Epithelial cell of proximal tubule (primary cell): ENCODE measurements at places on chromosomes 4 and X. TPM values are rescaled to one million over a fixed set of nuclear protein-coding genes. Genes with fewer than 3 reads are reported as not detected.

DNA sequence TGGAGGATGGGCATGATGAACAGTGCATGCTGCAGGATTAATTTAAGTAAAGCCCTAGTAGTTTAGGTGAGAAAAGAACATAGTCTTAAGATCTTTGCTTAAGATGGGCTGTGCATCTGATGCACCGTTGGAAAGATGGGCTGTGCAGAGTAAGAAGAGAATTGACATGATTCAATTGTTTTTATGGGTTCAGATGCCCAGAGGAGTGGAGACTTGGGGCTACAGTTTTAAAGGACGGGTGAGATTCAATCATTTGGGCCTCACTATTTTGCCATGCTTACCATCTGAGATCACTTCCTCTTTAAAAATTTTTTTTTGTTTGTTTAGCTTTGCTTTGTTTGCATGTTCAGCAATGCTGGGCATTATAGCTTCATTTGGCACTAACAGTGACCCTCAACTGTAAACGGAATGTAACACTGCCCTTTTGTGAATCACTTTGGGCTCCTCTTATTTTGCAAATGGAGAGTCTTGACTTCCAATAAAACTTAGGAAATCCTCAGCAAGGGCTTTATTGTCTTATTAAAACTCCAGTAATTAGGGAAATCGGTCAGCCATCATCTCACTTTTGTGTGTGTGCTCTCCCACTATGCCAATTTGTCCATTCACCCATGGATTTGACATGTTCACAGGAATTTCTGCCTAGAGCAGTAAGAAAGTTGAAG is 216.1 kb upstream of the TLL1 start:
- no peak for DNase-seq

DNA sequence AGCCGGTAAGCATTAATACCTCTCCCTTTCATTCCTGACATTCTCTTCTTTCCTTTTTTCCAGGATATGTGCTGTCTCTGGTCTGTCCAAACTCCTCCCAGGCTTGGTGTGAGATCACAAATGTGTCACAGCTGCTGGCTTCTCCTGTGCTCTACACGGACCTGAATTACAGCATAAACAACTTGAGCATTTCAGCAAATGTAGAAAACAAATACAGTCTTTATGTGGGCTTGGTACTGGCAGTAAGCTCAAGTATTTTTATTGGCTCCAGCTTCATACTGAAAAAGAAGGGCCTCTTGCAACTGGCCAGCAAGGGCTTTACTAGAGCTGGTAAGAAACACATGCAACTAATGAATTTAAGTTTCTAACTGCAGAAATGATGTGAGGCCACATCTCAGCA is 8.4 kb downstream of the NIPAL1 start:
- no peak for DNase-seq

DNA sequence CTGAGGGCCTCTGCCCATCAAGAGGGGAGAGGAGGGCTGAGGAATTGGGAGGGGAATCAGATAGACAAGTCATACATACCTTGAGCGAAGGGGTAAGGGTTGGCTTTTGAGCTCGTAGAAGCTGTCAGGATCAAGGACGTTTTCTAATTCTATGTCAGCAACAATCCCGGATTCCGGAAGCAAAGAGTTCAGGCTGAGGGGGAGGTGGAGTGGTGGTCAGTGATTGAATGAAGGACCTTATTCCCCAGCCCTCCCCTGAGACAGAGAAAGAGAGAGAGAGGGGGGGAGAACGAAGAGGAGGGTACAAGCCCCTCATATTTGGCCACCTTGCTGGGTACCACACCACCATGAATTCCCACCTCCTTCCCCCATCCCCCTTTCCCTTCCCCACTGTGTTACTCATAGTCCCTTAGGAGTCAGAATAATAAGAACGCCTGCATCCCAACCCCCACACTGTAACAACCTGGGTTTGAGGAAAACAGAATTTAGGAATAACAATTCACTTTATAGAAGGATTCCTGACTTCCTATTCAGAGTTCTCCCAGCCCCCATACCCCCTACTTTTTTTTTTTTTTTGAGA is 2.7 kb downstream of the TFE3 start:
- DNase-seq = no peak

GRCh38 chr4:164313853-164314252 is 440.1 kb upstream of the SMIM31 start:
- DNase-seq = no peak

GRCh38 chr4:83231620-83232076 is 53.0 kb downstream of the COQ2 start:
- DNase-seq = no peak

DNA sequence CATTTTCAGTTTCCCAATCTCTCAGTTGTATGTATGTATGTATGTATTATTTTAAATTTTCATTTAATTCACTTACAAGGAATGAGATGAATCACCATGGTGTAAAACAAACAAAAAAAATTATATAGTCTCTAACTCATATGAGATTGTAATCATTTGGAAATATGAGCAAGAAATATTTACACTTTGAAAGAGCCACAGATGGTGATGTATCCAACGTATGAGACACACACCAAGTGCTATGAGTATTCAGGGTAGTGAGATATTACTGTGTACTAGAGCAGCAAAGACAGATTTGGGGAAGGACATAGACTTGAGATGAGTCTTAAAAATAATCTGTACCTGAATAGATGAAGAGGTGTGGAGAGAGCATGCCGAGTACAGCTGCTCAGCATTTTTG is 1154.4 kb downstream of the RAPGEF2 start:
- no peak for DNase-seq

DDIT4L gene
- 3.1 and 4.3 TPM in 2 replicates for total RNA-seq

GRCh38 chr4:80839281-80839680 is 191.2 kb upstream of the BMP3 start:
- no peak for DNase-seq

DNA sequence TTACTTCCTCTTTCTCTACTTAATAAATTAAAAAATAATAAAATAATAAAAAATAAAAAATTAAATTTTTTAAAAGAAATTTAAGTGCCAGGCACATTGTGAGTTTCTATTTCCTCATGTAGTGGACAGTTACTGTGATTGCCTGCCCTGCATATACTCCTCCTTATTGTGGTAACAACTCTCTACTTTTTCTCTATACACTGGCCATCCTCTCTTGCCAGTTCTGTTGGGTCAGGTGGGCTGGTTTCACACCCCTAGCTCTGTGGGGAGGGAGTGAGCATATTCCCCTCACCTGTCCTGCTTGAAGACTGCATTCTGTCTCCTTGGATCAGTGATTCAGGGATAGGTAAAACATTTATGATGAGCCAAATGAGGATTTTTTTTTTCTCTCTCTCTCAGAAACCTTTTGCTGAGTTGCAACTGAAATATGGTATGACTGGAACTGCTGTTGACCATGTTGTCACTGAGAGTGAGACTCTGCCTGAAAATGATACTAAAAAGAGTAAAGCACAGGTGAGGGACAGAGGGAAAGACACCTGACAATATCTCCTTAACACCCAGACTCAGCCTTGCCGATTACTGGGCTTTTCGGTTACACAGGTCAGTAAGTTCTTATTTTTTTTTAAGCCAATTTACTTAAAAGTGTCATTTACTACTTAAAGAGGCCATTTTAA is 37.2 kb downstream of the CXXC4 start:
- no peak for DNase-seq

GRCh38 chr4:94931626-94932025 is 173.9 kb downstream of the BMPR1B start:
- DNase-seq = no peak

- no peak for DNase-seq
Measured at GRCh38 chrX:149711545-149712236, at the start of gene MAGEA11. MAGEA11 (plus strand) TSS chrX:149712060; CDS start chrX:149713160, 1,100 bp downstream.

INPP4B gene
- total RNA-seq = 12.0 and 14.2 TPM in 2 replicates

PPP1R2C gene
- total RNA-seq = not detected in 2 replicates

GPR34 gene
- not detected in 2 replicates for total RNA-seq

RNF212 gene
- total RNA-seq = 3.5 and 8.1 TPM in 2 replicates

DNA sequence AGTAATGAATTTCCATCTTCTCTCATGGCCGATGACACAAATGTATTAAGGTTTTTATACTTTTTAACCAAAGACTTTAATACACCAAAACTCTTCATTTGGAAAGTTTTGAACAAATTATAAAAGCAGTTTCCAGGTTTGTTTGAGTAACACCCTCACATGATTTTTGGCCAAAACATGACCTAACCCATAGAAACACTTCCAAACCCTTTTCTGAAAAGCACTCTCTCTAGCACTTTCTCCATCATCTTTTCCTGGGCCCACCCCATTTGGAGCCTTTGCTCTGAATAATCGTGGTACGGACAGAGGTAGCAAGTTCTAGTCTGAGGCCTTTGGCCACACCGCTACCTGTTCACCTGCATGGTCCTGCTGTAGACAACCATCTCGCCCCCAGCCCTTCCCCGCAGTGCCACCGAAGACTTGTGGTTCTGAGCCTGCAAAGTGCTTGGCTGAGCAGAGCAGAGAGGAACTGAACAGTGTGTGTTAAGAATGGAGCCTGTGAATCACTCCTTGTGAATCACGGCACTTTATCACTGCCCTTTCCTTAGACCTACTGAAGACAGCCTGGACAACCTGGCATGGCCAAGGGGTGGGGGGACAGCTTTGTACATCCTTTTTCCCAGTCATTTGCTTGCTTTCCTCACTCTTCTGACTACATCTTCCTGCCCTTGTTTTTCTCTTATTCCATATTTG is 181.8 kb downstream of the PTTG2 start:
- no peak for DNase-seq

DNA sequence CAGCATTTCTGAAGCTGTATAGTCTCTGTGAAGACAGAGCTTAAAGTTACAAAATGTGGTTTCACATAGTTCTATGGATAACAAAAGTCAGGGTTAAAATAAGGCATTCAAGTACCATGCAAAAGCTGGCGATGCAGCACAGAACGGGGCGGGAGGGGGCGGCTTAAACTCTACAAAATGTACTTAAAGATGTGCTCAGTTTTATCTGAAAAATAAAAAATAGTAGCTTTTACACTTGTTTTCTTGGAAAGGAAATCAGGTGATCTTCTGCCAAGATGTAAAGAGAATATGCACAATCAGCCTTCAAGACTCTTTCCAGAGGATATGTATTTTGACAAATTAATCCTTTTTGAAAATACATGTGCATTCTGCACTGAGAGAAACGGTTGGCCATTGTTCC is 301.7 kb upstream of the EMCN start:
- DNase-seq = no peak

MXRA5 gene
- total RNA-seq = 0.07 and 0.40 TPM in 2 replicates

GRCh38 chr4:172750910-172751309 is 417.7 kb upstream of the GALNT7 start:
- no peak for DNase-seq

DNA sequence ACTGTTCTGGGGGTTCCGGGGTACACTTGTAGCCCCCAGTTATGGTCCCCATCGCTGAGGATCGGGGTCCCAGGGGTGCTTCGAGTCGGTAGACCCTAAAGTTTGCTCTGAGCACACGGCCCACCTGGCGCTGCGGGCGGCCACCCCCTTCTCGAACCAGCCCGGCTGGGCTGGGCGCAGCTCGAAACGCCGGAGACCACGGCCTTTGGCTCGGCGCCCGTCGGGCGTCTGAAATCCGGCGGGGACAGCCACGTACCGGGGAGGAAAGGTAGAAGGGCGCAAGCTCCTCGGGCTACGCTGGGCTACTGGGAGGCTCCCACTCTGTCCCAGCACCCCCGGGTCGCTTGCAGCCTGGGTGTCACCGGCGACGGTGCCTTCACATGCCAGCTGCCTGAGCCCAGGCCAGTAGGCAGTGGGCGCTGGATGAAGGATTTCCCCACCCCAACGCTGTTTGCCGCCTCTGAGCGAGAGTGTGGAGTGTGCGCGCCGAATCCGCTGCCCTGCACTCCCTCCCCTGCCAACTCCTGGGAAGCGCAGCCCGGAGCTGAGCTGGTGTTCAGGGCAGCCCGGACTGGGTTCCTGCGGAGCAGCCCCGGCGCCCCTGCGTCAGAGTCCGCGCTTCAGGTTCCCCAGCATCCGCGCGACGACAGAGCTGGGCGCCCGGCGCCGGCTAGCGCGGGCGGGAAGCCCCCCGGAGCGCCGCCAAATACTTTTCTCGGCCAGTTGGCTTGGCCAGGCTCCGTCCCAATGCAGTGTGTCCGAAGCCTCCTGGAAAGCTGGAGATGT is 637 bp downstream of the MAMLD1 start:
- DNase-seq = no peak

- no peak for DNase-seq
Measured at GRCh38 chr4:55546756-55547465, at the start of gene CLOCK. CLOCK (minus strand) TSS chr4:55546909; CDS start chr4:55482785, 64,124 bp downstream.

CFAP99 gene
- not detected in 2 replicates for total RNA-seq

DNA sequence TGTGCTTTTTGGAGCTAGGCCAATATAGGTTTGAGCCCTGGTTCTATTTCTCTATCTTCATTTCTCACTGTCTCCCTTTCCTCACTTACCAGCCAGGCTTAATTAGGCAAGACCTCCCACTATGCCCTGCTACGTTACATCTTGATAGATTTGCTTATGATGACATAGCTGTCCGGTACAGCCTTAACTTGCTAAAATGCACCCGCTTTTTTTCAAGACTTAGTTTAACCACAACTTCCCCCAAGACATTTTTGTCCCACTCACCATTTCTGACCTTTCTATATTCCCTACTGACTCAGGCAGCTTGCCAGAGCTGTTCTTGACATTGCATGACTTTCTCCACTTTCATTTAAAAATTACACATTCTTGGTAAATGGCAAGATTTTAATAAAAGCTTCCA is 152.6 kb downstream of the MID1 start:
- no peak for DNase-seq

- no peak for DNase-seq
Measured at GRCh38 chrX:51420610-51421009, 75.8 kb downstream of the NUDT11 start.

GRCh38 chr4:182916483-182917181 is 554 bp downstream of the DCTD start:
- DNase-seq = no peak

DNA sequence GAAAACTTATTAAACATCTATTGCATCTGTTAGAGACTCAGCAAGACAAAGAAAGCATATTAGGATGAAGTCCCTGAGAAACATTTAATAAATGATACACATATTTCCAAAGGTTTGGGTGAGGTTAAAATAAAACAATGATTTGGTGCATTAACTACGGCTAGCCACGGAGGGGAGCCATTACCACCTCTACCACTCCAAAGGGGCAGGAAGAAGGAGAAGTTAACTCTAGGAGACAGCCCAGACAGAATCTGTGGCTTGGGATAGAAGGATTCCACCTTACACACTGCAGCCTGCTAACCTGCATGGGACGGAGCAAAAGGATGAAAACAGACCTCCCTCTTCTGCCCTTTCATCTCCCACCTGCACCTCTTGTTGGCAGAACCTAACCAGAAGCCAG is 189.1 kb upstream of the C1QTNF7 start:
- DNase-seq = no peak

DNA sequence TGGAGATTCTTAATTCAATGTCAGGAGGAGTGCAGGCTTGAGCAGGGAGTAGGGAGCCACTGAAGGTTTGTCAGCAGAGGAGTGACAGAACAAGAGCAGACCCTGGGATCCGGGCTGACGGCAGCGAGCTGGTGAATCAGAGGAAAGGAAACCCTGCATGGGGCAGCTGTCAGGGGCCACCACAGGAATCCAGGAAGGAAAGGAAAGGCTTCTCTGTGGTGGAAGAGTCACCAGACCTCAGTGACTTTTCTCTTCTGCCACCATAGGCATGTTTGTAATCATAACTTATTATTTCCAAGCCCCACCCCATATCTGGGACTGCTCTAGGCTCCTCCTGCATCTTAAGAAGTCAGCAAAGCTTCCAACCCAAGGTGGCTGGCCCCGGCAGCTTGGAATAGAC is 150.9 kb downstream of the BCOR start:
- DNase-seq = no peak
